ENCODE measurements at places on chromosomes 12 and 14.

GRCh38 chr14:42141328-42141727, 534.7 kb downstream of the LRFN5 start:
- no peak for DNase-seq

GRCh38 chr12:108642269-108642870, 8.7 kb upstream of the SELPLG start:
- DNase-seq, result no peak

DNA sequence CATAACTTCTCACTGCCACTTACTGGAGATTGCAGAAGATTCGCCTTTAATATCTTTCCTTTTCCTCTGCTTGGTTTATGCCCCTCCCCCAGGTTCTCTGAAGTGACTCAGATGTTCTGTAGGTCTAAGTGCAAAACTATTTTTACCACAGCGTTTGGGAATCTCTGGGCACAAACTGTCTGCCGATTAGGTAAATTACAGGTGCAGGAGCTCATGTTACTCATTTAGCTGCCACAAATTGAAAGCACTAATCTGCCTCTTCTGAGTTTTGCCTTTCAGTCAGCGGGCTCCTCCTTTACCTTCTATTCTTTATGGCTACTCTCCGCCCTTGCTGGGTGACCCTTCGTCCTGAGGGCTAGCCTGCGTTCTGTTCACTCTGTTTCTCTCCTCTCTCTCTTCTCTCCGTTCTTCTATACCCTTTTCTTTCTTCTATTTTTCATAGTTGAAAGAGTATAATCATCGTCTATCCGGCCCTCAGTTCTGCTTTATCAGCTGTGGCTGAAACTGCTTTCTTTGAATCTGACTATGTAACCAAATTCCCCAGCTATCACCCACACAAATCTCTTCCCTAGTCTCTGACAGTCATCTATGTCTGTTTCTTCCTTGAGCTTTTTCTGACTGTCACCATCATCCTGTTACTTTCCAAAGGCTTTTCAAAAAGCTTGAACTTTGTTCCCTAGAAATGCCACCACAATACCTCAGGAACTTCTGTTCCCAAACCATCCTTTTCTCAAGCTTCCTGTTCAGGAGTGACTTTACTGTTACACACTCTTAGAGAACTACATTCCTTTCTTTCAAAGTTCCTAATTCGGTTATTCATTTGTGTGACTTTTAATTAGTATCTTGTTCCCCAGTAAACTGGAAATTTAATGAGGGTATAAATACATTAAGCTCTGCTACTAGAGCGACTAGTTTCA, 4.3 kb upstream of the MYF6 start:
- DNase-seq, result no peak

GRCh38 chr14:33809396-33809981, 141.4 kb downstream of the EGLN3 start:
- no peak for DNase-seq

DNA sequence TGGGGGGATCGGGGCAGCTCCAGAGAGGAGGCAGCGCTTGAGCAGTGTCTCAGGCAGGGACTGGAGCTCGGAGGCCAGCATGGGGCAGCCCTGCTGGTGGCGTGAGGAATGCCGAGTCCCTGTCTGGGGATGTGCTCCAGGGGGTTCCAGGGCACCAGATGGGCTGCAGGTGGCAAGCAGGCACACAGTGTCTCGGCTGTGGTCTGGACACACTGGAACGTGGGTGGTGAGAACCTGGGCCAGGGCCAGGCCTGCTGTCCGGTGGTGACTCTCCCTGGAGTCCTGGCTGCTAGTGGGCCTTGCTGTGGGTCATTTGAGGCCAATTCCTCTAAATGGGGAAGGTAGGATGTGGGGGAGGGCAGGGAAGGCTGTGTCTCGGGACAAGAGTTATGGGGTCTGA, 199.4 kb upstream of the RTL1 start:
- no peak for DNase-seq

GRCh38 chr12:26157001-26157400, 32.2 kb upstream of the BHLHE41 start:
- no peak for DNase-seq

DNA sequence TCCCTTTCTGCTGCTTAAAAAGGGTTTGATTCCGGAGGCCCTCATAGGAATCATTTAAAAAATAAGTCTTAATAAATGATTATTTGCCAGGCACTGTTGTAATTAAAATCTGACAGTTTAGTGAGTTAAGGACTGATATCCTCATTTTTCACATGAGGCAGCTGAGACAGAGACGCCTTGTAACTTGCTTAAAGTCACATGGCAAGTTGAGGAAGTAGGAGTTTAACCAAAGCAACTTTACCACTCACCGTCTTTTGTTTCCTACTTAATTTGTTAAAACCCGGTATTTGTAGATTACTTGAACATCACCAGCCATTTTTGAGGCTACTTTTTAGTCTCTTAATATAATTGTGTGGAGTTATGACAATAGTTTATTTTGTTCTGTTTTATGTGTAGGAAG, 2.4 kb downstream of the TIGAR start:
- peak; percentile 28 for DNase-seq

GRCh38 chr12:8987685-8988084, 1.7 kb upstream of the KLRG1 start:
- no peak for DNase-seq
